ENCODE measurements at places on chromosomes 2 and 18.

GRCh38 chr18:67733088-67733487, 216.6 kb upstream of the DSEL start:
- DNase-seq = no peak

- DNase-seq = no peak
Observed at GRCh38 chr2:8004250-8004681, 677.6 kb upstream of the ID2 start.

DNA sequence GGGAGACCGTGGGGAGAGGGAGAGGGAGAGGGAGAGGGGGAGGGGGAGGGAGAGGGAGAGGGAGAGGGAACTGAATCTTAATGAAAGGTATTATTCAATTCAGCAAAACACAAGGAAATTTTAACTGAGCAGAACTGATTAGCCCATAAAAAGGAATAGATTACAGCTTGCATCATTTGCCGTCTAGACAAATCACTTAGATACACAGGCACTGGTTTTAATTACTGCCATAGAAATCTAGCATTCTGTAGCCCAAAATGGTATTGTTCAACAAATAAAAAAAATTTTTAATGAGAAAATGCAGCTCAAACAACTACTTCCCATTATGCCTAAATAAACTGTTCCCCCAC, 7.9 kb upstream of the KCNF1 start:
- DNase-seq = no peak

DNA sequence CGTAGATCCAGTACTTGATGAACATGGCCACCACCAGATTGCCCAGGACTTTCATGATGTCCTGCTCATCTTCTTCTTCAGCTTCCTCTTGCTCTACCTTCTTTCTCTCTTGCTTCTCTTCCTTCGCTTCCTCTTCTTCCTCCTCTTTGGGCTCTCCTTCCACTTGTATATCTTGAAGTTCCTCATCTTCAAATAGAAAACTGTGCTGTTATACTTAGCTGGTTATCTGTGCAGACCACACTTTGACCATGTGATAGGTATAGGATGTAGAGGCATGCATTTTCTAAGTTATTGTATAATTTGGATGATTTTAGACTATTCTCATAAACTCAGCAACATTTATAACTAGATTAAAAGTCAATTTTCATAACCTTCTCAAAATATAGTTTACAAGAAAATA, 263.4 kb downstream of the NAPG start:
- no peak for DNase-seq

DNA sequence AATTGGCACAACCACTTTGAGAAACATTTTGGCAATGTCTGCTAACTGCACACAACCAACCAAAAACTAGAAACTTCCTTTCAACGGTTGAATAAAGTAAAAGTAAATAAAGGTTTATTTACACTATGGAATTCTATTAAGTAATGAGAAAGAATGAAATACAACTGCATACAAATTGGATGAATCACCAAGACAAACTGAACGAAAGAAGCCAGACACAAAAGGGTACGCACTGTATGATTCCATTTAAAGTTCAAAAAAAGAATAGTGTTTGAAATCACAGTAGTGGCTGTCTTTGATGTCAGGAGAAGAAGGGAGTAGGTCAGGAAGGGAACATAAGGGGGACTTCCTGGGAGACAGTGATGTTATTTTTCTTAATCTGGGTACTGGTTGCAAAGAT, 46.5 kb upstream of the SULT1C3 start:
- DNase-seq = no peak

GRCh38 chr18:35703043-35703688, 121.6 kb downstream of the GALNT1 start:
- no peak for DNase-seq

GRCh38 chr18:59659508-59660170, 37.6 kb downstream of the CCBE1 start:
- DNase-seq = no peak

- DNase-seq = no peak
Observed at GRCh38 chr2:234166531-234166930, 116.0 kb downstream of the SPP2 start.

- DNase-seq = no peak
Observed at GRCh38 chr18:59988098-59988706, 88.4 kb downstream of the PMAIP1 start.

GRCh38 chr2:176106581-176107539, at the start of gene HOXD11:
TSS of gene HOXD11 (plus strand) at chr2:176107280. CDS start at chr2:176107356, 76 bp downstream.
- DNase-seq = no peak

GRCh38 chr2:9250091-9250490, 43.5 kb downstream of the ASAP2 start:
- no peak for DNase-seq

DNA sequence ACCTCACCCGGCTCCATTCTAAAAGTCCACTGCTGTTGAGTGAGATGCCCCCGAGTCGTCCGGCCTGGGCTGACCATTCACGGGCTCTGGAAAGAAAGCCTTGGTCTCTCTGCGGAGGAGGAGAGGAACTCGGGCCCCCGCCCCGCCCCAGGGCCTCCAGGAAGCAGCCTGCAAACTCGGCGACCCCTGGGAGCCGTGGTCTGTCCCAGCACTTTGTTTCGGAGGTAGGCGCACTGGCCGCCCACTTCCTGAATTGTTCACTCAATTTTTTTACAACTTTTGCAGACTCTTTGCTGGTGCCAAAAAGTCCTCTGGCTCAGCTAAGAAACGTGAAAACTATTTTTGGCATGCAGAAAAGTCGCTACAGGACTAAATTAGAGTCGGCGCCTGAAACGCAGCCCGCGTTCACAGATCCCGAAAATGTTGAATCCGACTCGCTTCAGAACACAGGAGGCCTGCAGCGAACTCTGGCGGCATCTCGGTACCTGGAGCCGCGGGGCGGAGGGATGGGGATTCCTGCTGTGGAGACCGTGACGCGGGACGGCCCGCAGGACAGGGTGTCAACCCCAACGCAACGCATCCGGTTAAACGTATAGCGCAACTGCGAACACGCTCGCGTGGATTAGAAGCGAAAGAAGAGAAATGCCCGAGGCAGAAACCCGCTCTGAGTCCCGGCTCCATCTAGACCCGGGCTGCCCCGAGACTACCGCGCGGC, 1.5 kb downstream of the PXDN start:
- peak; percentile 26 for DNase-seq

All from omental fat pad (tissue), 4 donors.